CD4-positive, alpha-beta T cell (primary cell): ENCODE measurements at places on chromosomes 6 and 20. TPM values are rescaled to one million over a fixed set of nuclear protein-coding genes. Genes with fewer than 3 reads are reported as not detected.

GRCh38 chr6:43176423-43176786 lies 5.3 kb downstream of the SRF start:
- peak; percentile 27 for DNase-seq
- H3K4me3 ChIP-seq, result no peak overlapping the region
- peaks cover 46% of the 10 kb centered on the region for H3K4me1 ChIP-seq
- H3K27me3 ChIP-seq, result no peaks in the 10 kb centered on the region
- H3K36me3 ChIP-seq, result peaks cover 43% of the 10 kb centered on the region

- H3K27ac ChIP-seq, result no peak within 1 kb of the TSS
- no peaks in the 10 kb centered on the region for H3K27me3 ChIP-seq
- no peak for DNase-seq
- H3K4me1 ChIP-seq, result no peaks in the 10 kb centered on the region
These were observed at the start of gene TREML1 for GRCh38 chr6:41153992-41154625. Gene TREML1 (minus strand): TSS chr6:41154347. CDS start chr6:41154288, 59 bp downstream.

DNA sequence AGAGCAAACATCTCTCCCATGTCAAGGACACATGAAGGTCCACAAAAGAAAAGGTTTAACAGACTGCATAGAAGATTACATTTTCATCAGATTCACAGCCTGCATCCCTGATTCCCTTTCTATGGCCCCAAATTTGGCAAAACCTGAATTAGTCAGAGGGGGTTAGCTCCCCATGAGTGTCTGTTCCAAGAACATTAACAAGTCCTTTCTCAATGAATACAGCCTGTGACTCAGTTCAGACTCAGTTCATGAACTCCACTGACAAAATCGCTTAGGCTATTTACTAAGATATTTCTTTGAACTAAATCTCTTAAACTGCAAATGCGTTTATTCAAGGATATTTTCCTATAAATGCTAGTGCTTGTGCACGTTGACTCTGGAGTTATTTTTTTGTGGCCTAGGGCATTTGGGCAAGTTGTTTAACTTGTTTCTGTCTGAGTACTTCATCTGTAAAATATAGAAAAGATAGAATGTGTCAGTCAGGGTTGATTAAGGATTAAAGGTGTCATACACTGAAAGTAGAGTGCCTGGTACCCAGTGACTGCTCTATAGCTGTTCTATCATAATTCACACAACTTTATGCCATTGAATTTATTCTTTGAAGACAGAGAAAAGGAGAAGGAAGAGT lies 422.6 kb downstream of the HTR1B start:
- no peak for DNase-seq
- no peaks in the 10 kb centered on the region for H3K27me3 ChIP-seq
- H3K4me3 ChIP-seq, result no peak overlapping the region
- H3K4me1 ChIP-seq, result no peaks in the 10 kb centered on the region
- no peaks in the 10 kb centered on the region for H3K36me3 ChIP-seq
- no peak overlapping the region for H3K27ac ChIP-seq

GRCh38 chr6:148414836-148415235 lies 72.2 kb downstream of the SASH1 start:
- no peaks in the 10 kb centered on the region for H3K4me1 ChIP-seq
- H3K36me3 ChIP-seq, result no peaks in the 10 kb centered on the region
- no peaks in the 10 kb centered on the region for H3K27me3 ChIP-seq
- no peak overlapping the region for H3K4me3 ChIP-seq
- H3K27ac ChIP-seq, result no peak overlapping the region
- no peak for DNase-seq

EDN1 gene
- total RNA-seq, result 0.80 TPM

GFOD1 gene
- 2.0 TPM for total RNA-seq

RBBP8NL gene
- total RNA-seq, result not detected
